ENCODE measurements at places on chromosomes 7 and 10. TPM values are rescaled to one million over a fixed set of nuclear protein-coding genes. Genes with fewer than 3 reads are reported as not detected.

DNA sequence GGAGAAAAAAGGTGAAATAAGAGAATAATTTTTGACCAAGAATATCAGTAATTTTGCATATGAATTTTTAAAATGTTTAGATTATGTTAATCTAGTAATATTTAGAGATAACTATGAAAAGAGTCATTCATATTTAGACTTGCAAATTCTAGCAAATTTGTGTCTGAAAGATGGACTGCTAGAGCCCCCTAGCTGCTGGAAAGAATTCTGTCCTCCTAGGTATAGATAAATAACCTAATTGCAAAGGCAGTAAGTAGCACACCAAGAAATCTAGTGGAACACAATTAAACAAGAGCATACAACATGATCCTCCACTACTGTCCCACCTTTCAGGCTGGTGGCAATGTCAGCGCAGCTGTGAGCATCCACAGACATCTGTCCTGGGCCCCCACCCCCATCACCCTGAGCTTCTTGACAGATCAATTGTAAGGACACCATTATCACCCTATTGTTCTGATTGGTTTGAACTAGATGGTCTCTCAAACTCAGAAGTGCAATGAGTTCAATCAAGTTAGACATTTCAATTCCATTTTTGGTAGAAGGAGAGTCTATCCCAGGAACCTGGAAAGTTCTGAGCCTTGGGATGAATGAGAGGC, 15.0 kb upstream of the GFRA1 start:
- no peak overlapping the region for H3K27ac ChIP-seq
- no peak overlapping the region for H3K4me3 ChIP-seq
- H3K4me1 ChIP-seq = no peaks in the 10 kb centered on the region
- H3K27me3 ChIP-seq = peaks cover 34% of the 10 kb centered on the region
- peak; percentile 56 for DNase-seq
- H3K36me3 ChIP-seq = no peaks in the 10 kb centered on the region

- peak overlapping the region; percentile 47 for H3K27ac ChIP-seq
- no peak overlapping the region for H3K4me3 ChIP-seq
- H3K4me1 ChIP-seq = peaks cover 29% of the 10 kb centered on the region
- H3K27me3 ChIP-seq = no peaks in the 10 kb centered on the region
These were observed 300.4 kb downstream of the AHR start for GRCh38 chr7:17598846-17599245.

- no peak for DNase-seq
- H3K4me1 ChIP-seq = peaks cover 5% of the 10 kb centered on the region
- H3K27ac ChIP-seq = no peak overlapping the region
- peaks cover 63% of the 10 kb centered on the region for H3K27me3 ChIP-seq
- H3K4me3 ChIP-seq = no peak overlapping the region
- H3K36me3 ChIP-seq = no peaks in the 10 kb centered on the region
These were observed 222.1 kb upstream of the SHH start for GRCh38 chr7:156034397-156034796.

The TAF3 gene
- 9.3 TPM for total RNA-seq

The CREM gene
- total RNA-seq = 30.2 TPM

- no peak for DNase-seq
- H3K27ac ChIP-seq = no peak overlapping the region
- no peaks in the 10 kb centered on the region for H3K4me1 ChIP-seq
- no peaks in the 10 kb centered on the region for H3K27me3 ChIP-seq
These were observed 74.2 kb downstream of the EEPD1 start for GRCh38 chr7:36227223-36227622.

GRCh38 chr7:104206841-104207240, 972 bp downstream of the ORC5 start:
- peaks cover 24% of the 10 kb centered on the region for H3K4me1 ChIP-seq
- H3K4me3 ChIP-seq = peak overlapping the region; percentile 88
- H3K27ac ChIP-seq = peak overlapping the region; percentile 78
- H3K36me3 ChIP-seq = peaks cover 14% of the 10 kb centered on the region
- H3K27me3 ChIP-seq = no peaks in the 10 kb centered on the region

DNA sequence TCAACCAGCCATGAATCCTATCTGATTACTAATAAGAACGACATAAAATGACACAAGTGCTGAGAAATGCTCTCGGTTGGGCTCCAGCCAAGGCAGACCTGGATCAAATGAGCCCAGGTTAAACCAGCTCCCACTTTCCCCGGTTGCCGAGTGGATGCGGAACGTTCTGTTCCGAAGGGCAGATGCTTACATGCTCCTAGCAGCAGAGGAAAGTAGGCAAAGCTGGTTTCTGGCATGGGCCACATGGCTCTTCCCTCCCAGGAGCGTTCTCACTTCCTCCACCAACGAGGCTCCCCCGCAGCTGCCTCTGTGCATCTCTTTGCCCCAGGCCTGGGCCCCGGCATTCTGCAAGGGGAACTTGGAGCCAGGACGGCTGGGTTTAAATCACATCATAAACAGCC, 61.8 kb upstream of the SDK1 start:
- no peak overlapping the region for H3K27ac ChIP-seq
- no peaks in the 10 kb centered on the region for H3K27me3 ChIP-seq
- no peaks in the 10 kb centered on the region for H3K36me3 ChIP-seq
- peaks cover 18% of the 10 kb centered on the region for H3K4me1 ChIP-seq
- DNase-seq = no peak
- H3K4me3 ChIP-seq = no peak overlapping the region

The MMP21 gene
- total RNA-seq = not detected

- H3K27me3 ChIP-seq = no peaks in the 10 kb centered on the region
- H3K27ac ChIP-seq = no peak overlapping the region
- H3K4me3 ChIP-seq = no peak overlapping the region
- H3K4me1 ChIP-seq = no peaks in the 10 kb centered on the region
- no peaks in the 10 kb centered on the region for H3K36me3 ChIP-seq
These were observed 90.7 kb upstream of the RAB18 start for GRCh38 chr10:27413387-27413786.

- DNase-seq = no peak
- H3K4me1 ChIP-seq = peaks cover 8% of the 10 kb centered on the region
- no peak overlapping the region for H3K27ac ChIP-seq
- no peaks in the 10 kb centered on the region for H3K27me3 ChIP-seq
- H3K36me3 ChIP-seq = peaks cover 6% of the 10 kb centered on the region
- no peak overlapping the region for H3K4me3 ChIP-seq
These were observed 25.4 kb upstream of the CALU start for GRCh38 chr7:128713794-128714193.

The TMEM176B gene
- not detected for total RNA-seq

GRCh38 chr7:115574681-115575291, 455.8 kb downstream of the TFEC start:
- peaks cover 54% of the 10 kb centered on the region for H3K27me3 ChIP-seq
- no peaks in the 10 kb centered on the region for H3K4me1 ChIP-seq
- no peak overlapping the region for H3K4me3 ChIP-seq
- no peaks in the 10 kb centered on the region for H3K36me3 ChIP-seq
- no peak overlapping the region for H3K27ac ChIP-seq

The FRMD4A gene
- total RNA-seq = 8.9 TPM

DNA sequence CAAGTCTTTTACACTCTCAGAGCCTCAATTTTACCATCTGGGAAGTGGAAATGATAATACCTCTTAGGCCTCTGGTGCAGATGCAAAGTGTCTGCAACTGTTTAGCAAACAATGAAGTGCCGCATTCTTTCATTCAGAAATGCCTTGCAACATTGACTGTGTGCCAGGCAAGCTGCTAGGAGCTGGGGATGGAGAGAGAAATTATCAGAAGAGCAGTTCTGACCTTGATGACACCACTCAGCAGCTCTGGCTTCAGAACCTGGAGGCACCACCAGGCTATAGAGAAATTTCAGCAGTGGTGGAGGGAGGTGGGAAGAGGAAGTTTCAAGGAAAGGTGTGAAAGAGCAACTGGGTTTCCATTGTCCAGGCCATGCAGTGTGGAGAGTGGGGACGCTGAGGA, 78.1 kb upstream of the HABP2 start:
- peaks cover 47% of the 10 kb centered on the region for H3K27me3 ChIP-seq
- no peak overlapping the region for H3K27ac ChIP-seq
- DNase-seq = no peak
- no peak overlapping the region for H3K4me3 ChIP-seq
- no peaks in the 10 kb centered on the region for H3K4me1 ChIP-seq

Measured in MCF 10A (cell line).